Upper lobe of right lung (tissue), 1 donor: ENCODE measurements at places on chromosomes 1 and 21. TPM values are rescaled to one million over a fixed set of nuclear protein-coding genes. Genes with fewer than 3 reads are reported as not detected.

- DNase-seq = no peak
Observed at GRCh38 chr1:10353282-10353681, 45.6 kb upstream of the PGD start.

The OR2T11 gene
- total RNA-seq = not detected

GRCh38 chr1:21916447-21917238 lies 20.5 kb downstream of the HSPG2 start:
- DNase-seq = no peak

DNA sequence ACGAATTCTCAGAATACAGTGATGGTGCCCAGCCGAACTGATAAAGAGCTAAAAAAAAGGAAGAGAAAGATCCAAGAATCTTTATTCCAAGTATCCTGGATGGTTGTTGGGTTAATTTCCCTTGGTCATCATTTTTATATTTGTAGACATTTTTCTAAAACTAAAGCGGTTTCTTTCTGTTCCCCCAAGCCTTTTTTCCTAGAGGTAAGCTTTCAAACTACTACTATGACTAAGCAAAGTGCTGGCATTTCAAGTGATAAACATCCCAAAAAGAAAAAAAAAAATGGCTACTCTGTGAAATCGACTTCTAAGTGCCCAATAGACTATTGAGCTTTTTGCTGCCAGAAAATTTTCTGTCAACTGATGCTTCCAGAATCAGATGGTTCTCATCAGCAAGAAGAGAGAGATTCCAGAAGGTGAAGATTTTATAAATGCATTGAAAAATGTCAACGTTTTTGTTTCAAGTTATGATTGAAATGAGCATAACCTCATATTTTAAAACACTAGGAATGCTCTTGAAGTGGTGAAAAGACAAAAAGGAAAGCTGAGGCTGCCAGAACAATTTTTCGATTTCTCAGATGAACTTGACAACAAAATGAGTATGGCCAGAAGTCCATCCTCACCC lies 96.1 kb upstream of the ZC3H11B start:
- DNase-seq = no peak

DNA sequence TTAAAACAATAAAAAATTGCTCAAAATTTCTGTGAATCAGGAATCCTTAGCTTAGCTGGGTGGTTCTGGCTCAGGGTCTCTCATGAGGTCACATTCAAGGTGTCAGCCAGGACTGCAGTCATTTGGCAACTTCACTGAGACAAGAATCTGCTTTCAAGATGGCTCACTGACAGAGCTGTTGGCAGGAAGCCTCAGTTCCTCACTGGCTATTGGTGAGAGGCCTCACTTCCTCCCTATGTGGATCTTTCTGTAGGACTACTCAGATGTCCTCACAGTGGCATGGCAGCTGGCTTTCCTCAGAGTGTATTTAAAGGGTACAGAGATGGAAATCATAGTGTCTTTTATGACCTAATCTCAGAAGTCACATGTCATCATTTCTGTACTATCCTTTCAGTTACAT lies 785.7 kb downstream of the ADGRL2 start:
- DNase-seq = no peak

GRCh38 chr1:180278596-180279395 lies 48.7 kb downstream of the LHX4 start:
- no peak for DNase-seq

GRCh38 chr1:206029484-206029883 lies 5.8 kb upstream of the CTSE start:
- peak; percentile 75 for DNase-seq

DNA sequence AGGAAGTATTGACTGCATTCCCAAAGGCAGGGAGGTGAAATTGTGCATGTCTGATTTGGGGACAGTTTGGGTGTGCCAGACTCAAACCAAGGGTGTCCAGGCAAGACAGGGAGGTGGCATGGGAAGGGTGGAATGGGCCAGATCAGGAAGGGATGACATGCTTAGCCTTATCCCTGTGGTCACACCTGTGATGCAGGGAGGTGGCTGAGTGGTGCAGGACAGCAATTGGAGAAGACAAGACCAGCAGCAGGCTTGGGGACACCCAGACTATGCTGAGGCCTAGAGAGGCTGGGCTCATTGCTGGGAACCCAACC lies 4.0 kb downstream of the FOXO6 start:
- no peak for DNase-seq

The ATP6V1G3 gene
- total RNA-seq = not detected

DNA sequence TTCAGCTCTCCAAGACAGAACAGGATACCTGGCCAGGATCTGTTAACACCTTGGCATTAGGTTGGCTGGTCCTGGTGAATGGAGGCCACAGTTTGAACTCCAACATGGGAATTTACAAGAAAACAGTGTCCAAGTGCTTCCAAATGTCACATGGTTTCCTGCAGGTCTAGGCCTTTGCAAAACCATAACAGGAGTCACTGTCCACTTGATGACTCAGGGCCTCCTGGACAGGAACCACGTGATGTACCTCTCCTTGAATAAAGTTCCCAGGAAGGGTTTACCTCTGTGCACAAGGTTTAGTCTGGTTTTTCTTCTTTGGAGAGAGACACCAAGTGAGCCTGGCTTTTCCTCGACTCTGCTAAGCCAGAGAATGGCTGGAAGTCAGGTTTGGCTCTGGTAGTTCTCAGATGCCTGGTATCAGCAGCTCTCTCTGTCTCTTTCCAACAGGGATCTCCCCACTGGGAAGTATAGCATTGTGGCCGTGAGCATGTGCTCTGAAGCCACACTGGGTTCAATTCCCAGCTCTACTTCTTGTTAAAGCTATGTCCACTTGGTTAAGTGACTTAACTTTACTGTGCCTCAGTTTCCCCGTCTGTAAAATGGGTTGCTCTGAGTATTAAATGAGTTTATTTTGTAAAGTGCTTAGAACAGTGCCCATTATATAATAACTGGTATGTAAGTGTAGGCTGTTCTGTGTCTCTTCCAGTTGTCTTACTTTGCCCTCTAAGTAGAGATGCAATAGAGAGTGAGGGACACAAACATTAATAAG lies 27.3 kb upstream of the TMEM61 start:
- no peak for DNase-seq

GRCh38 chr21:42337830-42338728 lies 12.7 kb downstream of the TFF2 start:
- peak; percentile 85 for DNase-seq

The ASCL5 gene
- 0.29 TPM for total RNA-seq

The GABPB2 gene
- total RNA-seq = 15.2 TPM

- no peak for DNase-seq
Observed at GRCh38 chr1:177249231-177249630, 78.5 kb downstream of the BRINP2 start.

The FAAH gene
- total RNA-seq = 30.9 TPM

GRCh38 chr1:176800978-176801513 lies 338.1 kb downstream of the PAPPA2 start:
- no peak for DNase-seq

DNA sequence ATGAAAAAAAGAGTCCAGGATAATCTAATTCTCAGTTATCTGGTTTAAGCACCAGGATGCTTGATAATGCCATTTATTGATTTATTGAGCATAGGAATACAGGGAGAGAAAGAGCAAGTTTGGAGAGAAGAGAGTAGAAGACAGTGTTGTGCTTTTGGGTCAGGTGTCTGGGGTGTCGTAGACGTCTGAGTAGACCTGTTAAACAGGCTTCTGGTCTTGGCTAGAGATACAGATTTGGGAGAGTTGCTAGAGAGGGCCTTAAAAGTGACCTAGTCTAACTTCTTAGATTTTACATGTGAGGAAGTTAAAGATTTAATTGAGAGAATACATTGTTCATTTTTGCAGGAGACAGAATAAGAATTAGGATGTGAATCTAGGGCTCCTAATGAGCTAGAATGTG lies 34.3 kb downstream of the CNST start:
- no peak for DNase-seq
